CD4-positive, alpha-beta T cell treated with Interleukin-4 for 1 hour (primary cell): ENCODE measurements at places on chromosomes 3 and 15.

DNA sequence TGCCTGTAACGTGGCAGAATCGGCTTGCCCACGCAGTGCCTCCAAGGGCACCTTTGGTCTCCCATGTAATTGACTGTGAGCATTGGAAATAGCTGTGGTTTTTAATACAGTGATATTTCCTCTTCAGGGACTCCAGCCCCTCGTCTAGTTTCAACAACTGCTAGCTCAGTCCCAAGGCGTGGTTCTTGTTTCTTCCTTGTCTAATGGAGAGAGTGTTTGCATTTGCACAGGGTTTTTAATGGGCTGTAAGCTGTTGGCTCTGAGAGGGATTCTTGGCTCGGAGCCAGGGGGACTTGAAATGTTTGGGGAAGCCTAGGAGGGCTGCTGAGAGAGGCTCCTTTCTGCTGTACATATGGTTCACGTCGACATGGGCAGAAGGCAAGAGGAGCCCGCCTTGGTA is 86.2 kb downstream of the THSD4 start:
- DNase-seq = no peak

GRCh38 chr3:87236093-87236492 is 9.0 kb downstream of the CHMP2B start:
- no peak for DNase-seq

- DNase-seq = peak; percentile 38
These were observed 2.2 kb downstream of the ZNF592 start for GRCh38 chr15:84750583-84751092.

DNA sequence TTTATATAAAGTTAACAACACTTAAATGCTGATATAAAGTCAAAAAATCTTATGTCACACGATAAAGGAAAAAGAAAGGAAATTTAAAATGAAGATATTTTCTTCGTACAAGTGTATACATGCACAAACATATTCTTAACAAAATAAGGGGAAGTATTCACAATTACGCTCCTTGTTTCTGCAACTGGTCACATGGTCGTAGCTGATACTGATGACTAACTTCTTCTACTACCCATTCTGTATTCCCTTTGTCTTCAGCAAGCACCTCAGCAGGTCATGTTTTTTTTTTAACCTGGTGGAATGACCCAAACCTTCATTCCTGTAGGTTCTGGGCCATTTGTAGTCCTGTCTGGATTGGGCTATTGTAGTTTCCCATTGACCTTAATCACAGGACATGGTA is 30.0 kb upstream of the CMTM8 start:
- DNase-seq = no peak

- peak; percentile 63 for DNase-seq
These were observed 54.7 kb downstream of the FAM81A start for GRCh38 chr15:59492389-59493377.

DNA sequence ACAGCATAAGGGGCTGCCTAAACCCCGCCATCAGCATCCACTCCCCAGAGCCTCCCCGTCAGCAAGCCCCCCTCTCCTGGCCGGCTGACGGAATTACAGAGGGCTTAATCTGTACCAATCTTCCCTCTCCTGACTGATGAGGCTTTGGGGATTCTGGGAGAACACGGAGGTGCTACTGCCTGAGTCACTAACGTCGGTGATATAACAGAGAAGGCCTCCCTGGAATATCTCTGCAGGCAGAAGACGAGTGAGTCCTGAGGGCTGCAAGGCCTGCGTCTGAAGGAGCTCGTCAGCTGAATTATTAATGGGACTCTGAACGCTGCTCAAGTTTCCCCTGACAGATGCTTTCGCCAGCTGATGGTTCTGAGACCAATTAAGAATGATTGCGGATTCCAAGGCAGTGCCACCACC is 147.7 kb downstream of the XXYLT1 start:
- DNase-seq = no peak

DNA sequence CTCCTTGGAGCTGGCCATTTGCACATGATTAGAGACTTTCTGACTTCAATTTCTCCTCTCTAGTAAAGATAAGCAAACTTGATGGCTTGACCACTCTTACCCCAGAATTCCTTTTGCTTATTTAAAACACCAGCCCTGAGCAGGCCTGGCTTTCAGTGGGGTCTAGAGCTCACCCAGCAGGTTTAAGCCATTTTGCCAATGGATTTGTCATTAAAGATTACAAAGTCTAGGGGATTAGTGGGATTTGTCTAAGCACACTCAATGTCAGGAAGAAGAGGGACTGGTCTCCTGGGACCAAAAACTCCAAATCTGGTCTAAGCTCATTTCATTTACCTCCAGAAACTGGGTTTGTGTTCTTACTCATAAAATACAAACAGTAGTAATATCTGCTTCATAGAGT is 57.3 kb upstream of the SNTN start:
- DNase-seq = no peak

GRCh38 chr3:76500746-76501275 is 539.1 kb upstream of the ROBO2 start:
- no peak for DNase-seq

GRCh38 chr3:9508781-9509180 is 44.8 kb downstream of the LHFPL4 start:
- no peak for DNase-seq
